ENCODE measurements at places on chromosomes 1 and 21.

DNA sequence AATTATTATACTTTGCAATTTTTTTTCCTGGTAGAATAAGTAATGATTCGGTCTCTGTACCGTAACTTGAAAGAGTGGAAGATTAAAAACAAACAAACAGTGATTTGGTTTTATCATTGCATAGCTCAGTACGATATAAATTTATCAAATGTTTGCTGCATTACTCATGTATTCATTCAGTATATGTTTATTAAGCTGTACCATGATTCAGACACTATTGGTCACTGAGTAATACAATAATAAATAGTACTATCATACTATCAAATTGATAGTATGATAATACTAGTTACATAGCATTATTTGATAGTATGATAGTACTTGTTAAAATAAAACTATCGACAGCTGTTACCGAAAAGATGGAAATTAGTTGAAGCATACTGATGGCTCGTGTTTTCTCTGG, 12.1 kb downstream of the CENPF start:
- DNase-seq = no peak

DNA sequence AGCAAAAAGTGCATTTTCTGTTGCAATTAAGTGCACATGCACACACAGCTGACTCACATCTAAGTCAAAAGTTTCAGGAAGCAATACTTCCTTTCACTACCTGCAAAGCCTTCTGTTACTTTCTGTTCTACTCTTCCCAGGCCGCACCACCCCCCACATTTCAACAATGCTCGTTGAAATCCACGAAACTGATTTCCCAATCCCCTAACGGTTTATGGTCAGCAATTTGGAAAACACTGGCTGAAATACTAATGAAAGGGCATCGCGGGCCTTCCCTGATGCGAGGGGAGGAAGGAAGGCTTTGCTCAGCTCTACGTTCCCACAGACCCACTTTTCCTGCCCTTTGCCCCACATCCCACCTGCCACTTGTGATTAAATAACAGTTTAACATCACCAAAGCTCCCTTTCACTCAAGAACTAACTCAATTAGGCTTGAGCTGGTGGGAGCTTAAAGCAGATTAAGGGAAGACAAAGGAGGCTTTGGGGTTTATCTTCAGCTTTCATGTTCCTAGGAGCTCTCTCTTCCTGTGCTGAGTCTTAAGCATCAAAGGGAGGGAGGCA, 243.2 kb upstream of the RAB4A start:
- peak; percentile 62 for DNase-seq

DNA sequence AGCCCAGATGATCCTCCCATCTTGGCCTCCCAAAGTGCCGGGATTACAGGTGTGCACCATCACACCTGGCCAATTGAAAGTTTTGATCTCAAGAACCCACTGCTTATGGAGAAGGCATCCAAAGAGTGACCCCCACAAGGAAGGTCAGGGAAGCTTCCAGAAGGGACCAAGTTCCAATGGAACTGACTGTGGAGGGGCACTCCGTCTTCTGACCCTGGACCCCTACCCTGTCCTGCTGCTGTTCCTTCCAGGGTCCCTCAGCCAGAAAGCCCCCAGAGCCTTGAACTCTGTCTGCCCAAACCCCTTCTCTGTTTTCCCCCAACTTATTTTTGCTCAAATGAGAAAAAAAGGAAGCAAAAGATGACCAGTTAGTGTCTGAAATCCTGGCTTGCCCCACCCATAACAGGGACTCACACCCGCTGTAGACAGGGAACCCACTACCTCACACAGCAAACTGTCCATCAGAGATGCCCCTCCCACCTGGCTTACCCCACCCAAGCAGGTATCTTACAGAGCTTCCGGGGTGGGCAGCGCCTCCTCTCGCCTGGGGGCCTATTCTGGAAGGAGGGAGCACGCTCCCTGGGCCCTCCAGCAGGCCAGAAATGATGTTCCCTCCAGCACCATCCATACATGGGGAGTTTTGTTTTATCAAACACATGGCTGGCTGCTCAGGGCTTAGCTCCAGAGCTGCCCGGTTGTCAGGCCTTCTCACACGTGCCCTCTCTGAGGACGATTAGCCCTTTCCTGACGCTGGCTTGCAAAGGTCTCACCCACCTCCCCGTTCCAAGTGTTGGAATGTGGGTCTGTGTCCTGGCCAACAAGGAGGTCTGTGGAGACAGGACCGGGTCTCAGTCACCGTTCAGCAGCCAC, 3.1 kb upstream of the WNT3A start:
- no peak for DNase-seq

- DNase-seq = no peak
Observed at GRCh38 chr1:101290922-101291561, 54.2 kb downstream of the S1PR1 start.

GRCh38 chr21:45979141-45979631, 2.4 kb upstream of the COL6A1 start:
- no peak for DNase-seq

DNA sequence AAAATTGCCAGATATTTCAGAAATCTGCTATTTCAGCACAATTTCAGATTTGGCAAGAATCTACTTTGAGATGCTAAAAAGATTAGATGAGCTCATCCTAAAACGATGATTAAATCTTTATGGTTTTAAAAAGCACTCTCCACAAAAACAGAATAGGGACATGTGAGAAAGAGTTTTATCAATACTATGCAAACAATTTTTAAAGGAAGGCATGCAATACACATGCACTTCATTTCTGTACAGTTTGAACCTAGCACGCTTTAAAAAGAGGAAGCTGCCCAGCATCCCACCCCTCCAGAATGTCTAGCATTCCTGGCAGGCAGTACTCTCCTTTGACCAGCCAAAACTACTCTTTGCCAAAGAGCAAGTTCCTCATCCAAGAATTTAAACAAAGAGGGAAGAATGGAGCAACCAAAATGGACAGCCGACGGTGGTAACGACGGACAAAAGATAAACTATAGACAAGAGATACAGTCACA, 1.3 kb downstream of the ARHGAP29 start:
- peak; percentile 48 for DNase-seq

DNA sequence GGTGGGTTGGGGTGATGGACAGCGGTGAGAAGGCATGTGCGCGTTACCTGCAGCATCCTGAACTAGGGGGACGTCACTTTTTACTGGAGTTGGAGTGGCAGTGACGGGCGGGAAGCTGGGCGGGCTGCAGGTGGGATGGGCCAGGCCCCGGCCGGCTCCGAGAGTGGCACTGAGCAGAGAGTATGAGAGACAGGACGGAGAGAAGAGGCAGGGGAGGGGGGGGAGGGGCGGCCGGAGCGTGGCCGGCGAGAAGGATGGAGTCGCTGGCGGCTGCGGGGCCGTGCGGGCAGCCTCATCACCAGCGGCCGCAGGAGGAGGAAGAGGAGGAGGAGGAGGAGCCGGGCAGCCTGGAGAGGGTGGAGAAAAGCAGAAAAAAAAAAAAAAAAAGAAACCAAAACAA, 154.5 kb downstream of the CASZ1 start:
- DNase-seq = no peak

GRCh38 chr1:62013264-62013663, 181.4 kb upstream of the L1TD1 start:
- no peak for DNase-seq

- DNase-seq = no peak
Observed at GRCh38 chr1:179178183-179178582, 51.3 kb downstream of the ABL2 start.

DNA sequence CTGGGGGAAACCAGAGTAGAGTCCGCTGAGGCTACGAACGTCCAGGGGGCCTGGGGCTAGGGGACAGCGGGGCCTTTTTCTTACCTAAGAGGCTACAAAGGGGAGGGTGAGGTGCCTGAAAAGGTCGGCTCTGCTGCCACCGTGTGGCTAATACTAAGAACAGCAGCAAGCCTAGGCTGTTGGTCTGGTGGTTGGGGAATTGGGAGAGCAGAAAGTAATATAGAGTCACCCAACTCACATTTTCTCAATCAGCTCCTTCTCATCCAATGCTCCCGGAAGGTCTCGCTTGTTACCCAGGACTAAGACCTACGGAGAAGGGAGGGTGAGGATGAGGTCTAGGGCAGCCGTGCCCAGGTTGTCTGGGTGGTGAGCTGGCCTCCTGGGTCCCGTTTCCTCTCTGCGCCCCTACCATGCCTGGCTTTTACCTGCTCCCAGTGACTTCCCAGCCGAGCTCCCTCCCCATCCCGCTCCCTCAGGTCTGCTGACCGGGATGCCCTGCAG, 9.3 kb downstream of the ARL8A start:
- DNase-seq = no peak

- DNase-seq = no peak
Observed at GRCh38 chr1:81915937-81916336, 115.2 kb downstream of the ADGRL2 start.

- no peak for DNase-seq
Observed at GRCh38 chr21:32690085-32690484, 37.7 kb downstream of the SYNJ1 start.

DNA sequence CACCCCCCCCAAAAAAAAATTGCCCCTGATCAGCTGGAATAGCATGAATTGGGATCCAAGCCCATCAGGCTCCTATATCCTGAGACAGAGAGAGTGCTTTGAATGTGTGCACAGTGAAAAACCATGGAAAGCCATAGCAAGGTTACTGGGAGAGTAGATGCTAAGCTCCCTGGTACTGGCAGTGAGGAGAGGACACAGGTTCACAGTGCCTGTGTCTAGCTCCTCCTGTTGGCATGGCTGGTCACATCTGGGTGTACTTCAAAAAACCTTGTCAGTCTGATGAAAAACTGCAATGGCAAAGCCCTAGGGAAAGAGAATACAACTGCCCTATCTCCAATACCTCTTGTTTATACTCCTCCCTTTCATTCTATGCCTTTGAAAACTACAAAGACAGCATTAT, 12.9 kb downstream of the COPA start:
- DNase-seq = no peak

DNA sequence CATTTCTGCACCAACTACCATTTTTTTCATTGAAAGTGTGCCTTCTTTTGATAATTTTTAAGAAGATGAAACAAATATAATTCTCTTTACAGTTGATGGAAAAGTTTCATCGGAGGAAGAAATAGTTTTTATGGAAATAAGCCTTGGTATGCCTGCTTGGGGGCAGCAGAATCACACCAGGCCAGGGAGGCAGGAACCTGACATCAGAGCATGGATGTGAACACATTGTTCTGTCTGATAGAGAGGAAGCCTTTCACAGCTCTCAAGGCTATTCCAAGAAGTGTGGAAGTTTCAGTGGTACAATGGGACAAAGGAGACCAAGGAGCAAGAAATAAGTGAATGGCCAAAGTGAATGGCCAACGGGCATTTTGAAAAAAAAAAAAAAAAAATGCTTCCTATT, 162.2 kb upstream of the KCNK2 start:
- no peak for DNase-seq

DNA sequence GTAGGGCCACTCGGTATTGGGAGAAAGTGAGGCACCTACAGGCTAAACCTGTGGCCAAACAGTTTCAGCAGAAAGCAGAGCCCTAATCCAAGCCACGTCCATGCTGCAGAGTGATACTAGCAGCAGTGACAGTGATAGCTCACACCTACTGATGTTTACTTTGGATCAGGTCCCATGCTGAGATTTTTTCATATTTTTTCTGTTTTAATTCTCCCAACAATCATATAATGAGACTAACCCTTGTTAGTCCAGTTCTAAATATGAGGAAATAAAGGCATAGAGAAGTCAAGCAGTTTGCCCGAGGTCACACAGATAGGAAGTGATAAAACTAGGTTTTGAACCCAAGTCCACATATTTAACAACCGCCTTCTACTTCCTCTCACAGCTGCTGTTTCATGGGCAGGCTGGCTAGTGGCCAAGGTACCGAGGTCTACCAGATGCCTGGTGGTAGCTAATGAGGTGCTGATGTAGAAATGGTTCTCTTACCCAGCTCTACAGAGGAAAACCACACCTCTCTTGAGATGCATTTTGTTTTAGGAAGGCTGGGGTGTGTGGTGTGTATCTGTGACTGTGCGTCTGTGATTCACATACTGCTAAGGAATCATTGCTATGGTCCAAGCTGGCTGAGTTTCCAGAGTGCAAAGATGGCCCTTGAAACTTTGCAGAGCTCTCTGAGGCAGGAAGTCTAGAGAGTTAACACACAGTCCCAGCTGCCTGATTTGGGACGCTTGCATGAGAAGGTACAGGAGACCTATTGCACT, 80.3 kb upstream of the ARTN start:
- peak; percentile 60 for DNase-seq

GRCh38 chr1:31208361-31208945, 31.2 kb downstream of the NKAIN1 start:
- DNase-seq = no peak
